ENCODE measurements at places on chromosomes 5 and 9.

DNA sequence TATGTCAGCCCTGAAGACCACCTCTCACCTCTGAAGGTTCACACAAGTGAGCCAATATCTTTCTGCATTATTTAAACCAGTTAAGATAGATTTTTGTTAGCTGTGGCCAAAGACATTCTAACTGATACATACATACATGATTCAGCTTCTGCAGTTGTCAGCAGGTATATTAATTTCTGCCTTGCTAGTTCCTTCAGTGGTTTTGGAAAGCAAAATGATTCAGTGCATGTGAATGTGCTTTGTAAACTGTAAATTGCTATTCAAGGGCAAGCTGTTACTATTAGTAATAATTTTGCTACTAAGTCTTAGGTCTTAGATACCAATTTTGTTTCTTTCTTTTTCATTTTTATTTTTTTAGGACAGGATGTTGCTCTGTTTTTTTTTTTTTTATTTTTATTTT is 89.2 kb upstream of the ERBIN start:
- H3K4me3 ChIP-seq = no peak overlapping the region
- H3K27me3 ChIP-seq = no peaks in the 10 kb centered on the region
- no peak overlapping the region for H3K27ac ChIP-seq
- H3K36me3 ChIP-seq = no peaks in the 10 kb centered on the region

DNA sequence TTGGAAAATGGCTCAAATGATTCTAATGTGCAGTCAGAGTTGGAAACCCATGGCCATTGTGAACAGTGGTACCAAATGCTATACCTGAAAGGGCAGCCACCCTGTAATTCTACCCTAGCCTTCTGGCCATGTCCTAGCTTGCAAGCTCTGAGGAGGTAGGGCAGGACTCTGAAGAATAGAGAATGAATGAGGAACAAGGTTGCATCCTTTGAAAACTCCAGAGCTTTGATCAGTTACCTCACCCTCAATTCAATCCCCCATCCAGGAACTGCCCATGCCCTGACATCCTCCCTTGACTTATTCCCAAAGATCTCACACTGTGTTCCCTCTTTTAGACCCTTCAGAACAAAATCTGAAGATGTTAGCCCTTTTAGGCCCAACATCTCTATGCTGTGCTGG is 17.8 kb upstream of the ERMP1 start:
- H3K27me3 ChIP-seq = no peaks in the 10 kb centered on the region
- no peak for DNase-seq
- peaks cover 42% of the 10 kb centered on the region for H3K4me1 ChIP-seq

DNA sequence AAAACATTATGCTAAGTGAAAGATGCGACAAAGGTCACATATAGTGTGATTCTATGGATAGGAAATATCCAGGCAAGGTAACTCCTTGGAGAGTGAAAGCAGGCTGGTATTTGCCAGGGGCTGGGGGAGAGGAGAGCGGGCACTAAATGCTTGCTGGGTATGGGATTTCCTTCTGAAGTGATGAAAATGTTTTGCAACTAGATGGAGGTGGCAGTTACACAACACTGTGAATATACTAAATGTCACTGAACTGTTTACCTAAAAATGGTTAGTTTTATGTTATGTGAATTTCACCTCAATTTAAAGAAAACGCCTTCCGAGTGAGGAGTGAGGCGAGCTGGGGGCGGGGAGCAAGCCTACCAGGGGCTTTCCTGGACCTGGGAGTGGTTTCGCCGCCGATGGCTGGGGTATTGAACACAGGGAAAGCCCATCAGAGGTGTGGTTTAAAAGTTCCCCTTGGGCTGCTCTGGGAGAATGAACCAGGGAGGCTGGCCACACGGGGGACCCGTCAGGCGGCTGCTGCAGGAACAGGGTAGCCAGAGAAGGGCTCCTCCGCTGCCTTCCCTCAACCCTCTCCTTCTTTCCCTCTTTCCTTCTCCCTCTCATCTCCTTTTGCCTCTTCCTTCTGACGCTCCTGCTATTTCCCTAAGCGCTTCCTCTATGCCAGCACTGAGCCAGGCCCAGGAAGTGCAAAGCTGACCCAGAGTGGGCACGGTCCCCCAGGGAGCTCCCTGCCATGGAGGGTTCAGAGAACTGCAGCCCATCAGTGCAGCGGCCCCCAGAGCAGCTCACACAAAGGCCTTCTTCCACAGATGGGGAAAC is 4.9 kb downstream of the AKNA start:
- H3K27ac ChIP-seq = peak overlapping the region; percentile 100
- no peaks in the 10 kb centered on the region for H3K27me3 ChIP-seq
- H3K36me3 ChIP-seq = peaks cover 16% of the 10 kb centered on the region
- peaks cover 39% of the 10 kb centered on the region for H3K4me1 ChIP-seq

GRCh38 chr9:38214432-38214831 is 145.4 kb upstream of the SHB start:
- H3K27me3 ChIP-seq = no peaks in the 10 kb centered on the region
- H3K4me1 ChIP-seq = no peaks in the 10 kb centered on the region
- H3K4me3 ChIP-seq = no peak overlapping the region
- H3K27ac ChIP-seq = no peak overlapping the region
- H3K36me3 ChIP-seq = no peaks in the 10 kb centered on the region

DNA sequence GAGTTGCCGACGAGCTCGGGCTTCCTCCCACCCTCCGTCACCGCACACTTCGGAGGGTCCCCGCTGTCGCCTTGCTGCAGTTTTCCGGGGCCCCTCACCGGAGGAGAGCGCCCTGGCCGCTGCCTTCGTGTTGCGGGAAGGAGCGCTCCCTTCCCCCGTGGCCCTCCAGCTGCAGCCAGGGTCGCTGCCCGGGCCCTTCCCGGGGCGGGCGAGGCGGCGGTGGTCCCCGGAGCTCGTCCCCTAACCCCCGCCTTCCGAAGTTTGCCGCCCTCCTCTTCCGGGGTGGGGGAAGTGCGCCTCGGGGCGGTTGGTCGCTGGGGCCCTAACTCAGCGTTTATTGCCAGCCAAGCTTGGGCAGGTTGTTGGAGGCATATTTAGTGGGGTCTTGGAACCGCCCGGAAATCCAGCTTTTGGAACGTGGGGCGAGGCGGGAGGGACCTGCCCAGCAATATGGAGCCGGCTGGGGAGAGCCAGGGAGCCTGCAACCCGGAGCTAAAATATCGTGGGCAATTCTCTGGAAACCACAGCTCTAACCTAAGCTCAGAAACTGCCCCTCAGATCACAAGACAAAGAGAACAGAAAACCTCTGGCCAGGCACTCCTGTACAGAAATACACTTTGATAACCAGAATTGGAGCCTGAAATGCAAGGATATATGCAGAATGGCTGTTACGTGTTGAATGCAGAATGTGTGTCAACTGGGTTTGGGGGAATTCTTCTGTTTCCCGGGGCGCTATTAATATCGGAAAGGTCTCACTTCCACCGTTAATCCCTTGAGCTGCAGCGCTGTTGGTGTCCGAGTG is 890 bp downstream of the PIK3R1 start:
- DNase-seq = no peak
- H3K4me3 ChIP-seq = peak overlapping the region; percentile 92
- no peaks in the 10 kb centered on the region for H3K27me3 ChIP-seq
- peaks cover 4% of the 10 kb centered on the region for H3K4me1 ChIP-seq

DNA sequence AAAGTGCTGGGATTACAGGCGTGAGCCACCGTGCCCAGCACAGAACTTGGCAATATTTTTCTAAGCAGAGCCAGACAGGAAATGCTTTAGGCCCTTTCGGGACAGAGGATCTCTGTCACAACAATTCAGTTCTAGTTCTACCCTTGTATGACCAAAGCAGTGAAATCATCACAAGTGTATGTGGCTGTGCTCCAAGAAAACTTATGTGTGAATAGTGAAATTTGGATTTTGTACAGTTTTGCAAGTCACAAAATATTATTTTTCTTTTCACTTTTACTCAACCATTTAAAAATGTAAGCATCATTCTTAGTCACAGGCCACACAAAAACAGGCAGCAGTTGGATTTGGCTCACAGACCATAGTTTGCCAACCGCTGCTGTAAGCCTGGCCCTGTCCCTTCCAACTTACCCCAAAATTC is 20.4 kb upstream of the PRUNE2 start:
- no peak overlapping the region for H3K27ac ChIP-seq
- no peaks in the 10 kb centered on the region for H3K4me1 ChIP-seq
- no peak overlapping the region for H3K4me3 ChIP-seq
- no peak for DNase-seq

GRCh38 chr9:35798658-35799374 is 7.4 kb downstream of the NPR2 start:
- no peak overlapping the region for H3K4me3 ChIP-seq
- peaks cover 13% of the 10 kb centered on the region for H3K36me3 ChIP-seq
- no peak for DNase-seq
- no peak overlapping the region for H3K27ac ChIP-seq
- H3K27me3 ChIP-seq = no peaks in the 10 kb centered on the region

GRCh38 chr5:134451225-134451935 is 39.7 kb upstream of the CDKN2AIPNL start:
- H3K36me3 ChIP-seq = no peaks in the 10 kb centered on the region
- H3K27ac ChIP-seq = no peak overlapping the region
- H3K27me3 ChIP-seq = no peaks in the 10 kb centered on the region
- peaks cover 4% of the 10 kb centered on the region for H3K4me1 ChIP-seq

DNA sequence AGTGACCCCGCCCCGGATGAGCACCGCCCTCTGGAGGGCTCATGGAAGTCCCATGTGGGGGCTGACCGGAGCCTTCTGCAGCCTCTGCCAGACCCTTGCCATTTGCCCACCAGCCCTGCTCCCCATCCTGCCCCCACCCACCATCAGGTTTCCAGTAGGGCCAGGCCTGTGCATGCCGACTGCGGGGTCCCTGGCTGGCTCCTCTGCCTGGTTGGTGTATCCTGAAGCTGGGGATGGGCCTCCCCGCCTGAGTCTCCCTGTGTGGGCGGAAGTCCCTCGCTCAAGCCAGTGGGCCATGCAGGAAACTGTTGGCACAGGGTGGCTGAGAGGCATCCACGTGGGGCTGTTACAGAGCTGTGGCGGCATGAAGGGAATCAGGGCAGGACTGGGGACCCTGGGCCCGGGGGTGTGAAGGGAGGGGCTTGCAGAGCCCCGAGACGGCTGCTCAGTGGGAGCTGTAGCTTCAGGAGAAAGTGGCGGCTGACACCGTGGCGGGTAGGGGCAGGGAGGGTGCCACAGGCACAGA is 88.7 kb downstream of the RXRA start:
- peaks cover 3% of the 10 kb centered on the region for H3K36me3 ChIP-seq
- H3K27me3 ChIP-seq = no peaks in the 10 kb centered on the region
- H3K27ac ChIP-seq = no peak overlapping the region

DNA sequence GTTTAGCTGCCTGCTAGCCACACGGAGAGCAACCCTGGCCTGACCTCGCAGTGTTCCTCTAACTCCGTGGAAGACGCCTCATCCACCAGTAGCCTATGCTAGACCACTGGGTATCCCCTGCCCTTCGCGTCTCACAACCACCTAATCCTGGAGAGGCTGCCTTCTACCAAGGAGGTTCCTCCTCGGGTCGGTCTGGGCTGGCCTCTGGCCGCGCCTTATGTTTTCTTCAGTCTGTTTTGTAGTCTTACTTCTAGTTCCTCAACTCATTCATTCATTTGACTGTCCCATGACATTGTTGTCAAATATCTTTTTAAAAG is 1.6 kb upstream of the TPM2 start:
- H3K27ac ChIP-seq = no peak overlapping the region
- no peak for DNase-seq
- peaks cover 5% of the 10 kb centered on the region for H3K36me3 ChIP-seq
- peak overlapping the region; percentile 87 for H3K4me3 ChIP-seq
- H3K4me1 ChIP-seq = peaks cover 3% of the 10 kb centered on the region

- H3K4me1 ChIP-seq = no peaks in the 10 kb centered on the region
- H3K4me3 ChIP-seq = no peak overlapping the region
- H3K27ac ChIP-seq = no peak overlapping the region
- H3K27me3 ChIP-seq = peaks cover 9% of the 10 kb centered on the region
Observed at GRCh38 chr5:41507501-41507900, 2.9 kb downstream of the PLCXD3 start.

- peak; percentile 76 for DNase-seq
- no peaks in the 10 kb centered on the region for H3K36me3 ChIP-seq
- H3K27ac ChIP-seq = peak overlapping the region; percentile 75
- peaks cover 30% of the 10 kb centered on the region for H3K4me1 ChIP-seq
- peak overlapping the region; percentile 18 for H3K4me3 ChIP-seq
- H3K27me3 ChIP-seq = 0 out of 2 replicates have a peak, but pooled peaks cover 2% of the 10 kb centered on the region
Observed at GRCh38 chr9:129270903-129271431, 92.9 kb upstream of the IER5L start.

DNA sequence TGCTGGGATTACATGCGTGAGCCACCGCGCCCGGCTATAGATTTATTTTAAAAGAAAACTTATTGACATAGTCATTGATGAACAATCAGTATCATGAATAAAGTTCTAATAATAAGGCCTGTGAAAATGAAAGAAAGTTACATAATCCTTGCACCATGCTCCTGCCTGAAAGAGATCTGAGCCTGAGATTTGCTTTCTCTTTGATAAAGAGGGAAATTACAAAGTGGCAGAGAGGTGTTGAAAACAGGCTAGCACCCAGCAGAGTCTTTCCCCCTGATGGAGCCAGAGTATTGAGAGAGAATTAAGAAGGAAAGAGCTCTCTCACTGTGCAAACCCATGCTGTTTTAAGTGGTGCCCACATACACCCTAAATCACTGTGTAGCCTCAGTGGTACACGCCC is 37.2 kb downstream of the SLC6A7 start:
- H3K27ac ChIP-seq = no peak overlapping the region
- no peak overlapping the region for H3K4me3 ChIP-seq
- no peak for DNase-seq
- H3K27me3 ChIP-seq = 0 out of 2 replicates have a peak, but pooled peaks cover under 1% of the 10 kb centered on the region
- H3K4me1 ChIP-seq = no peaks in the 10 kb centered on the region

DNA sequence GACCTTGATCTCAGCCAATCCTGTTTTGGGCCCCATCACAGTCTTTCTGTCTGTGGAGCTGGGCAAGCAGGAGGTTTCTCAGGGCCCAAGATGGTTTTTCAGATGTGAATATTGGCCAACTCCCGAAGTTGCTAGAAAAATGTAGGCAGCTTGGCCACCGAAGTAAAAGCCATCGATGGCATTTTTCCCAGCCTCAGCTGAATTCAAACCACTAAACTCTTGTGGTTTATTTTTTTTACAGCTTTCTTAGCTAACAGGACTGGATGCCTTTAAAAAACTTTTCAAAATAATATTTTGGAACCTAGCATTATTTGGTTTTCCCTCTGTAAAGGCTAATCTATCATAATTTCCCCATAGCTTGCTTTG is 102.5 kb upstream of the ERCC6L2 start:
- H3K4me1 ChIP-seq = no peaks in the 10 kb centered on the region
- DNase-seq = no peak
- no peaks in the 10 kb centered on the region for H3K36me3 ChIP-seq
- no peak overlapping the region for H3K27ac ChIP-seq
- peaks cover 6% of the 10 kb centered on the region for H3K27me3 ChIP-seq

- H3K4me1 ChIP-seq = peaks cover 7% of the 10 kb centered on the region
- H3K27me3 ChIP-seq = no peaks in the 10 kb centered on the region
- no peak overlapping the region for H3K4me3 ChIP-seq
- H3K36me3 ChIP-seq = no peaks in the 10 kb centered on the region
- no peak overlapping the region for H3K27ac ChIP-seq
- DNase-seq = no peak
Observed at GRCh38 chr9:98226516-98226915, 28.9 kb downstream of the TBC1D2 start.
